Progenitor cell of endocrine pancreas (in vitro differentiated cells): ENCODE measurements at places on chromosomes 1 and 21.

- no peak for DNase-seq
Observed at GRCh38 chr1:15411593-15412137, 2.0 kb downstream of the EFHD2 start.

- no peak for DNase-seq
Observed at GRCh38 chr21:44006017-44006619, 6.0 kb upstream of the TRAPPC10 start.

- no peak for DNase-seq
Observed at GRCh38 chr1:55828044-55828443, 612.9 kb upstream of the USP24 start.

- no peak for DNase-seq
Observed at GRCh38 chr1:52127181-52128180, 14.4 kb upstream of the ZFYVE9 start.

DNA sequence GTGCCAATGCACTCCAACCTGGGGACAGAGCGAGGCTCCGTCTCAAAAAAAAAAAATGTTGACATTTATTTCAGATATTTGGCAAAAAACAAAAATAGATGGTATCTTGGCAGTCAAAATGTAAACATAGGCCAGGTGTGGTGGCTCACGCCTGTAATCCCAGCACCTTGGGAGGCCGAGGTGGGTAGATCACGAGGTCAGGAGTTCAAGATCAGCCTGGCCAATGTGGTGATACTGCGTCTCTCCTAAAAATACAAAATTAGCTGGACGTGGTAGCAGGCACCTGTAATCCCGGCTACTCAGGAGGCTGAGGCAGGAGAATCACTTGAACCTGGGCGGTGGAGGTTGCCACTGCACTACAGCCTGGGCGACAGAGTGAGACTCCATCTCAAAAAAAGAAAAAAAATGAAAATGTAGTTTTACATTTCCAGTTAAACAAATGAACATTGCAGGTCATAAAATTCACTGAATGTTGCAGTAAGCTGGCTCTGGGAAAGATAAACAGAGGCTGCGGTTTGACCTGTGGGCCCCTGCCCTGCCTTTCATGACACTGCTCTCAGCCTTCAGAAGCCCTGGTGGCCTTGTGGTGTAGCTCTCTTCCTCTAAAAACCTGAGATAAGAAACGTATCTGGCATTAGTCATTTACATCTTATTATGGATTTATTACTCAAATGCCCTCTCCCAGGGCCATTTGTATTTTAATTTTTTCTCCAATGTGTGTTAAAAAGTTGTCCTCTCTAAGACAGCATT is 12.2 kb upstream of the SLC44A3 start:
- DNase-seq, result no peak

- DNase-seq, result no peak
Observed at GRCh38 chr1:174401075-174401474, 46.7 kb upstream of the GPR52 start.

DNA sequence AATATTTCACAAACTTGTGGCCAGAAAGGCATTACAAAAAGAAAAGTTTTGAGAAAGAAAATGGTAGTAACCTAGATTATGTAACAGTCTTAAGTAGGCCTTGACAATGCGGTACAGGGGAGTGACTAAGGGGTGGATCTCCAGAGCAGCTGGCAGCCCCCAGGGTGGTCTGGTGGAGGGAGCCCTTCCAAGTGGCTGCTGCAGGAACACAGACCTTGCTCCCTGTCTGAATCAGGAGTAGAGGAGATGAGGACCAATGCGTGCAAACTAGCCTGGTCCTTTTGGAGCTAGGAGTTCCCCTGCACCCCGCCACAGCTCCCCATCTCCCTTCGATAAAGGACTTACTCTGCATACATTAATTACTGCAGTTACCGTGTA is 189.0 kb downstream of the NFIA start:
- no peak for DNase-seq

GRCh38 chr1:228150461-228151179 is 890 bp downstream of the GJC2 start:
- no peak for DNase-seq

DNA sequence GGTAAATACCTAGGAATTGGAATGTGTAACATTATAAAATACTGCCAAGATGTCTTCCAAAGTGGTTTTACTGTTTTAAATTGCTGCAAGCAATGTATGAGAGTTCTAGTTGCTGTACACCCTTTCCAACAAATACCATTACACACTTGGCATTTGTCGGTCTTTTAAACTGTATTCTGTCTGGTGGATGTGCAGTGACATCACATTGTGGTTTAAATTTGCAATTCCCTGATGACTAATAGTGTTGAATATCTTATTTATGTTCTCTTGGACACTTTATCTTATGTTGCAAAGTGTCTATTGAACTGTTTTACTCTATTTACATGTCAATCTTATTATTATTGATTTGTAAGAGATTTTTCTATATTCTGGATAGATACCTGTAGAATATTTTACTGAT is 561.2 kb upstream of the B3GALT2 start:
- DNase-seq, result no peak

DNA sequence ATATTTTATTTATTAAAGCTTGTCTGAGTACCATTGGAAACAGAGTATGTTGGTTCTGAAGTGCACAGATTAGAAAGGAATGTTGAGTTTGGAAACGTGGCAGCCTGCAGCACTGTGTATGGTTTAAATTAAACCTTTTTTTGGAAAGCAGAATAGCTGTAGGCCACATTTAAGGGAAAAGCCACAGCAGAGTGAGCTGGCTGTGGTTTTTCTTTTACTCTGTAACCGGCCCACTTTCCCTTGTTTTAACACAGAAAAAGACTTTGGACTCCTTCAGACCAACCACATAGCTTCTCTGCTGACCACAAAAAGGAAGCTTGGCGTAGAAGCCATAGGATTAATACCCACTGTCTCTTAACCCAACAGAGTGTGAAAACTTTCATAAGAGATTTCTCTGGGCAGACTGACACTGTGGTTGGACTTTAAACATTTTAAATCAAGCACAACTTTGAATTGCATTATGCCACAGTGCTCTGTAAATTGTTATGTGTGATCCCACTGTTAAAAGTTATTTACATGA is 75.2 kb downstream of the NFIA start:
- no peak for DNase-seq

- no peak for DNase-seq
Observed at GRCh38 chr1:156430303-156430702, 61.3 kb downstream of the RHBG start.

DNA sequence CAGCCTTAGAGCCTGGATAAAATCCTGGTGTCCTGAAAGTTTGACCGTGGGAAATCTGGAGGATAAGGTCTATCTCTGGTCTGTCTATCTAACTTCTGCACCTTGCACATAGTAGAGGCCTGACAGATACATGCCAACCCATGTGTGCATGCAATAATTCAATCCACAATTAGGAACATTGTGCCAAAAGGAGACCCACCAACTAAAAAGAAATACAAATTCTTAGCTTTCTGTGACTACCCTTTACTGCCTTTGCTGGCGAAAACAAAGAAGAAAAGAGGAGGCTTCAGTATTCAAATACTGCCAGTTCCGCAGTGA is 381 bp upstream of the KLHL20 start:
- DNase-seq, result no peak

- no peak for DNase-seq
Observed at GRCh38 chr1:8809342-8809736, 8.1 kb downstream of the RERE start.

- DNase-seq, result no peak
Observed at GRCh38 chr21:29390778-29391177, 92.1 kb downstream of the BACH1 start.

DNA sequence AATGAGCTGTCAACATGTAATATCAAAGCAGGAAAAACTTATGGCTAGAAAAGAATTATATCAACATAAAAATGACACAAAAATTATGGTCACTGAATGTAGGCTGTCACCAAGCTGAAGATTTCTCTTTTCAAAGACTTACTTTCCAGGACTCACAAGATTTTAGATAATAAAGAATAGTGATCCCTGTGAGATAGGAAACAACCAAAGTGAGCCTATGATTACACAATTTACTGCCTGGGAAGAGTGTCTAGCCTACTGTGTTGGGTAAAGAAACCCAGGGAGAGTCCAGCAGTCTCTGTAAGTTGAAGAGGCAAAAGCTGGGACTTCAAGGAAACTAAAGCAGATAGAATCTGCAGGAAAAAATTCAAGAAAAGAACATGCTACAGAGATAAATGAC is 20.2 kb upstream of the RGS1 start:
- DNase-seq, result no peak

DNA sequence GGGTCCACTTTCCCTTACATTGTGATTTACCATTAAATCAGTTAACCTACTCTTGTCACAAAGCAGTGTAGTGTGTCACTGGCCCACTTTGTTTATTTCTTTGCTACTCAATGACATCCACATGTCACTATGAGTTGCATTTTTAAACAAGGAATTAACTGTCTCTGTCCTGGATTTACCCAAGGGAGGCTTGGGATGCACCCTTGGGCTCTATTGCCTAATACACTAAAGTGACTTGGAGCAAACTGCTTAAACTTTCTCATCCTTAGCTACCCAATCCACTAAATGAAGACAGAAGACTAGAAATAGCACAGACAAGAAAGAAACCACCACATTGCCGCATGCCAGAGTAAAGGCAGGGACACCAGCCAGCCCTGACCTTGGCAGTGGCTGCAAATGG is 136.2 kb upstream of the TIAM1 start:
- no peak for DNase-seq

GRCh38 chr21:33775100-33775828 is 133.0 kb downstream of the ITSN1 start:
- no peak for DNase-seq

DNA sequence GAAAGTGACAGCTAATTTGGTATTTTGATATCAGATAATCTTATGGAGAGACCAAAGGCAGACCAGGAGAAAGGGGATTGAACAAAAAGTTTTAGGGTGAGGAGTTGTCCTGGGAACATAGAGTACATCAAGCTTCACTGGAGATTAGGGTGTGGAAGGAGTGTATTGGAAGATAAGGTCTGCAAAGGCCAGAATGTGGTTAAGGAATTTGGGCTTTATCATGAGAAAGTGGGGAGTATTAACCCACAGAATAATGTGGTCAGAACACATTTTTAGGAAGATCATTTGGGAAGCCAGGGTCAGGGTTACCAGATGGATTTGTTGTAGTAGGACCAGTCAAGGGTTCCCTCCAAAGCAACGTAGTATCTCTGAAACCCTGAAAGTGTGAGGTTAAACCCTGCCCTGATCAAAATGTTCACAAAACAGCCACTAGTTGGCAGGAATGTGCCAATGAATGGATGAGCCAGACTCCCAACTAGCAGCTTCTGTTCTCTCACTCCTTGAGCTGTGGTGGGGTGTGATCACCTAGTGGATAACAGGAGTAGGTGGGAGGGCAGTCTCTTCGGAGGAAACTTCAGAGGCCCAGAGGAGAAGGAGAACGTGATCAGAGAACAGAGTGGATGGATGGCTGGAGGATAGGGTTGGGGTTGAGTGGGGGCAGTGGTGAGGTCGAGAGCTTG is 35.8 kb downstream of the SLC2A1 start:
- no peak for DNase-seq

DNA sequence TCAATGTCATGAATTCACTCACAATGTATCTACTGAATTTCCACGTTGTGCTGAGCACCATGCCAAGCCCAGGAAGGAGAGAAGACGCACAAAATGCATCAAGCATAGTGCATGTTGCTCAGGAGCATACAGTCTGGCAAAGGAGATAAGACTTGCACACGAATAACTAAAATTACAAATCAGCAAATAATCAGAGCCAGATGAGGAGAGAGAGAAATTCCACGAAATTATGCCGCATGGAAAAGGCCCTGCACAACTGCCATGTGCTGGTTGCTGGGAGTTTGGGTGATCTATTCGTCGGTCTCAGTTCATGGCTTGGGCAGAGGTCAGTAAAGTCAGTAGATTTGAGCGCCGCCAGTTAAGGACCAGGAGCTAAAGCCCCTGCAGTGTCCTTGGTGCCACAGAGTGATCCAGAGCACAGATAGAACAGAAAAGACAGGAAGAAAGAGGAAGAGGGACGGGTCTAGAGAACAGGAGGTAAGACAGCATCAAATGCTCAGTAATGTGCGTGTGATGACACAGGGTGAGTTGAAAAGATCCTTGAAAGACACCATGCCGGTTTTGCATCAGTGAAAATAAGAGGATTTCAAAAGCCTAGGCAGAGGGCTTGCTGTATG is 55.1 kb upstream of the ZNF281 start:
- DNase-seq, result no peak

DNA sequence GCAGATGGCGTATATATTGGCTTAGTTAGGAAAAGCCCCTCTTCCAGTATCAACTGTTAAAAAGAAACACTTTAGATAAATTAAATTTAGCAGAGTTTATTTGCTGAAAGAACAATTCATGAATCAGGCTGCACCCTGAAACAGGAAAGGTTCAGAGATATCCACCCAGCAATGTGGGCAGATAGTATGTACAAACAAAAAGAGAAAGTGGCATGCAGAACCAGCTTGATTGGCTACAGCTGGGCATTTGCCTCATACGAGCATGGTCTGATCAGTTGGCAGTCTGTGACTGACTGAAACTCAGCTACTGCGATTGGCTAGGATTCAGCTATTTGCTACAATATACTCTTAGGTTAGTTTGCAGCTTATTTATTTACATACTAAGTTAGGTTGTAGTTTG is 98.2 kb downstream of the ZC3H11B start:
- no peak for DNase-seq

DNA sequence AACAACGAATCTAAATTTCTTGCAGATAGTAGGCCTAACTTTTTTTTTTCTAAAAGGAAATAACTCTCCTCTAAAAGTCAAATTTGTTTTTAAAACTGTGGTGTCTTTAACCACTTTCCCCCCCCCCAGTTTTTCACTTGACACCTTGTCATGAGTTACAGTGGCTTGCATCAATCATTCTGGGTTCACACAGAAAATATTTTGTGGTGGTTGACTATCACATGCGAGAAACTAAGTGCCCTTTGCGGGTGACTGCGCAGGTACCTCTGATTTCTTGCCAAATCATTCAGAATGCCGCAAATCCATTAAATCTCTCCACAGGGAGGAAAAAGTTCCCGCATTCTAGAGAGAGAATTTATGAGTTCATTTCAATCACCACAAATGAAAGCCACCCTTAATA is 23.8 kb upstream of the SAMSN1 start:
- DNase-seq, result no peak

DNA sequence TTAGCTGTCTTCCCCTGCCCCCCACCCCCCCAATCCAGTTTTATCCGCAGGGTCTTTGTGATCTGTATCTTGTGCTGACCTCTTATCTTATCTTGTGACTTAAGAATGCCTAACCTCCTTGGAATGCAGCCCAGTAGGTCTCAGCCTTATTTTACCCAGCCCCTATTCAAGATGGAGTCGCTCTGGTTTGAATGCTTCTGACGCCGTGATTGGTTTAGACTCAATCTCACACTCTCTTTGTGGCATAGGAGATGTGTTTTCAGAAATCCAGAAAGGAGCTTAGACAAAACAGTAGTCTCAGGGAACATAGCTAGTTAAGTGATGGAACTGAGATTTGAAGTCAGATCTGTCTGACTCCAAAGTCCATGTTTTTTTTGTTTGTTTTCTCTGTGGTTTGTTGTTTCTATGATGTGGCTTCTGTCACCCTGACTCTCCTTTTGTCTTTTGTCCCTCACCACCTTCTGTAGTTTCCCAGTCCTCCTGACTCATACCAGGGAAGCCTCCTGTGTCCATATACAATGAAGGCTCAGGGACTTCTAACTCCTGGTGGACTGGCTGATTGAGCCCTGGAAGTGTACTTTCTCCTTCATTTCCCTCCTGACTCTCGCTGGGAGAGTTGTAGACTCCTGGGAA is 18.1 kb upstream of the USP24 start:
- DNase-seq, result no peak

- no peak for DNase-seq
Observed at GRCh38 chr1:182586380-182586779, 2.7 kb downstream of the RNASEL start.
